Left forelimb (tissue), 1 donor: ENCODE measurements at places on chromosomes 5 and 9.
A peak's percentile ranks its signal among the peaks of the same experiment; 100 is the strongest.

GRCh38 chr5:38319491-38319890 is 61.1 kb downstream of the EGFLAM start:
- DNase-seq = no peak

DNA sequence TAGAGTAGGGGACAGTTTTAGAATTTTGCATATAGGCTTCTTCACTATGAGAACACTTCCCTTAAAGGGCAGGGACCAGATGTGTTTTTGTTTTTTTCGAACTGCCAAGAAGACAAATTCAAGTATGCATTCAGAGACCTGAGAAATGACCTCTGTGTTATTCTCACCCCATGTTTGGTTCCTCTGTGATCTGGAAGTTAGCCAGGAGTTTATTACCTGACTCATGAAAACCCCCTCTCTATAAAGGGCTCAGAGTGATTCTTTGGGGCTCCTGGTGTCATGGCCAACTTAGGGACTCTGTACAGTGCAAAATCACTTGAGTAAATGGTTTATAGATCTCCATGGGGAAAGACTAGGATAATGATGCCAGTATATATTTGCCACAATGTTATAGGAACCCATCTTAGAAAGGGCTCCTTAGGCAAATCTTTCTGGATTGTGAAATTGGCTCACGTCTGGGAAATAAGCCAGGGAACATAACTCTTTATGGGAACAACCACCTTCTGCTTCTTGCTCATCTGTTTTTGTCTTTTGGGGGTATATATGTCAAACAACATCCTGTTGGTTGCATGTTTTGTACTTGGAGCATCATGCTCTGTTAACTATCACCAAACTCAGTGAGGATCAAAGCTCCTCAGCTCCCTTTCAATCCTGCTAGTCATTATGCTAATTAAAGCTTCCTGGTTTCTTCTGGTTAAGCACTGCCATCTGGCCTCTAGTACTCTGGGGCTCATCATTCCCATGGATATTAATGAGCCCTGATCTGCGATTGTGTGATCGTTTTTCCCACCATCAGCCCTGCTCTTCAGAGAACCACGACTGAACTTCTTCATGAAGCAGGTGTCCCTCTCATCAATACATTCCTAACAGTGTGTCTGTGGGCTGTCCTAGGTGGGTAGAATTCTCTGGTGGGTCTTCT is 173.4 kb upstream of the CDH12 start:
- no peak for DNase-seq

GRCh38 chr9:15221746-15222145 is 85.3 kb downstream of the TTC39B start:
- DNase-seq = no peak

GRCh38 chr9:27719711-27720110 is 146.4 kb upstream of the C9orf72 start:
- no peak for DNase-seq

- DNase-seq = no peak
Observed at GRCh38 chr9:96751815-96752214, 26.1 kb downstream of the ZNF510 start.

- no peak for DNase-seq
Observed at GRCh38 chr9:137642118-137642601, 23.4 kb downstream of the EHMT1 start.

- no peak for DNase-seq
Observed at GRCh38 chr9:13388157-13388556, 108.7 kb upstream of the MPDZ start.

- DNase-seq = no peak
Observed at GRCh38 chr5:160363660-160364395, 6.6 kb downstream of the C1QTNF2 start.

- no peak for DNase-seq
Observed at GRCh38 chr5:103424453-103425205, 138.0 kb downstream of the NUDT12 start.

DNA sequence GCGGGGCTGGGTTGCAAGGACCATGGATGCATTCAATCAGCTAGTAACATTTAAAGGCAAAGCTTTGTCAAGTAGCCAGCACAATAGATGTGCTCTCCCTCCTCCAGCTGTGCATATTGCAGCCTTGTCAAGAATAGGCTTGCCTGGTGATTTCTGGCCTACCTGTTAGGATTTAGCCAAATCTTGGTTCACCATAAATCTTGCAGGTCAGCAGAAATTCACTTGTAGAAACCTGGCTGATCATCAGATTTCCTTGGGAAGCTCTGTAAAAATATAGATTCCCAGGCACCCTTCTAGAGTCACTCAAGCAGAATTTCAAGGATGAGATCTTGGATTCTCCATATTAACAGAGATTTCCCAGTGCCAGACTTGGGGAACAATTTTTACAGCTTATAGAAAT is 152.2 kb upstream of the SLC12A2 start:
- DNase-seq = no peak

DNA sequence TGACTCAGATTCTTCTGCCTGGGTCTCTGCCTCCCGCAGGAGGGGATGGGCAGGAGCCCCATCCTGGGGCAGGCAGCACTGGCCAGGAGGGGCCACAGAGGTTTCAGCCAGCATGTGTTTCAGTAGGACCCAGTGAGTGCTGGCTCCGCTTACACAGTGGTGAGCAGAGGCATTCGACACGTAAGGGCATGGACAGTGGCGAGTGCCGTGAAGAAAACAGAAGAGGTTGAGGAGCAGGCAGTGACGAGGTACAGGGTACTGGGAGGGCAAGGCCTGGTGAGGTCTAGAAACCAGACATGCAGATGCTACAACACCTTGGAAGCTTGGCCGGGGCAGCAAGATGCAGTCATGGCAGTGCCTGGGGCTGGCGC is 41.5 kb downstream of the CACNA1B start:
- DNase-seq = no peak

DNA sequence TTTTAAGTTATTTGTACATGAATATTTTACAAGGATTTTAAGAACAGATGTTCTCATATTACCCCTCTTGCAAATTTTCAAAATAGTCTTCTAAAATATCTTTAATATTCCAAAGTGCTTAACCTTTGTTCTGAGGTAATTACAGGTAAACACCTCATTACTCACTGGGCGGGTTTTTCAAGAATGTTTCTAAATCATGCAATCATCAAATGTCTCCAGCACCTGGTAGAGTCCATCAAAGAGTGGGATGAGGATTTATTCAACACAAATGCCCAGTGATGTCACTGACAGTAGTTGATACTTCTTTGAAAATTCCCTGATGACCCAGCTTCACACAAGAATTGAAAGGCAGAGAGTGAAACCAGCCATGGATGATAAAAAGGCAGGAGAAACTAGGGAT is 114.4 kb downstream of the SEC61B start:
- DNase-seq = no peak

GRCh38 chr5:19734776-19735175 is 253.2 kb downstream of the CDH18 start:
- no peak for DNase-seq

GRCh38 chr5:75037106-75037505 is 15.3 kb downstream of the GCNT4 start:
- DNase-seq = no peak

DNA sequence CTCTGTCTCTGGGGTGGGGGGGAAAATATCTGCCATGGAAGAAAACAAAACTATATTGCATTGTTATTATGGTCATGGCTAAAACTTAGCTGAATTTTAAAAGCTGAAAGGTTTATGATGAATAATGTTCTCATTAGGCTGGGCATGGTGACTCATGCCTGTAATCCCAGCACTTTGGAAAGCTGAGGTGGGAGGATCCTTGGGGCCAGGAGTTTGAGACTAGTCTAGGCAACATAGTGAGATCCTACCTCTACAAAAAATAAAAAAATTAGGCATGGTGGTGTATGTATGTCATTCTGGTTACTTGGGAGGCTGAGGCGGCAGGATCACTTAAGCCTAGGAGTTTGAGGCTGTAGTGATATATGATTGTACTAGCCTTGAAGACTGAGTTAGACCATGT is 44.5 kb downstream of the IPO11 start:
- no peak for DNase-seq

DNA sequence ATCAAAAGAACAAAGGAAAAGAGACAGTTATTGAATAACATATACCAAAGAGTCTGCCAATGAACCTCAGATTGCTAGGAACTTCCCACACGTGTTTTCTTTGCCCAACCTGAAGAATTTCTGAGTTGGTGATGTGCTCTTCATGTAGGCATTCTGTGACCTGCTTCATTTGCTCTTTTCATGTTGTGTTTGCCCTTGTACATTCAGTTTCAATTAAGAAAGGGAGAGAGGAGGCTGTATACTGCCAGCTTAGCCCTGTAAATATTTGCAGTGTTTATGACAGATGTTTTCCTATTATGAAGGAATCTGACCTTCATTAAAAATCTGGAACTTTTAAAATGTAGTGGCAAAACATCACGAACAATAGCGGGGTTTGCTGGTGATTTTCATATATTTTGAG is 168.5 kb downstream of the GAS1 start:
- DNase-seq = no peak

GRCh38 chr5:147963948-147964693 is 57.8 kb upstream of the C5orf46 start:
- no peak for DNase-seq

GRCh38 chr5:157855404-157855994 is 3.4 kb downstream of the CLINT1 start:
- DNase-seq = no peak

DNA sequence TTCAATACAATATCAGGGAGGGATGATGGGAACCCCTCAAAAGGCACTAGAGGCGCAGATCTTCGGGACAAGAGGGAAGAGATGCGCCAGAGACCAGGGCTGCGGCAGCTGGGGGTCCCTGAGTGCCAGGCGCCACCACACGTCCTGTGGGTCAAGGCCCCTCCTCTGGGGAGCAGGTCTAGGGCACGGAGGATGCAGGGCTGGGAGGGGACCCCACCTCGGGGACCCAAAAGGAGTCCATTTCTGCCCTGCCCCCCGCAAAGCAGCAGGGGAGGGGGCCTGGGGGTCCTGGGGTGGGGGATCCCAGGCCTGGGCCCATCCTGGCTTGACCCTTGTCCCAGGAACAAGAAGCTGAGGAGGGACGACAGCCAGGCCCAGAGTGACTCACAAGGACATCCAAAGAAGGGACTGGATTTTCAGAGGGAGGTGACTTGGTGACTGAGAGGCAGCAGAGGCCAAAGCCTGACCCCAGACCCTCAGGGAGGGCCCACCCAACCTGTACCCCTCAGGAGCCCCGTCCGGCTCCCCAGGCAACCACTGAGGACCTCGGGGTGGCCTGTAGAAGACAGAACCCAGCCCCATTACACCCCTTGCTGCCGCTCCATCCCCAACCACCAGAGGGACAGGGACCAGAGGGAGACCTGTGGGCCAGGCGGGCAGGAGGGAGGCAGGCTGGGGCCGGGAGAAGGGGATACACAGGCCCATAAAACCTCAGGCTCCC is 54.2 kb downstream of the LRSAM1 start:
- no peak for DNase-seq

DNA sequence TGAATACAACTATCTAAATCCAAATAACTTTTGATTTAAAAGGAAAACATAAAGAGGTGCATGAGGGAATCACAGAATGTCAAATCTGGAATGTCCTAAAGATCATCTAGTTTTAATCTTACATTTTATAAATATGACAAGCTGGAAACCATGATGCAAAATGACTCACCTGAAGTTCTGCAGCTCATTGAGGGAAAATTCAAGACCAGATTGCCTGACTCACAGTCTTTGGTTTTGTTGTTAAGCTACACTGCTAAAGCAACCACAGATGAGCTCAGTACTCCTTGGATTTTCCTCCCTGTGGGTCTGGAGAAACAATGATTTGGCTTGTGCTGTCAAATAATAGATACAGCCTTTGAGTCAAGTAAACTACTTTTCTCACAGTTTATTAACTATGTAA is 19.1 kb upstream of the EDIL3 start:
- DNase-seq = no peak

DNA sequence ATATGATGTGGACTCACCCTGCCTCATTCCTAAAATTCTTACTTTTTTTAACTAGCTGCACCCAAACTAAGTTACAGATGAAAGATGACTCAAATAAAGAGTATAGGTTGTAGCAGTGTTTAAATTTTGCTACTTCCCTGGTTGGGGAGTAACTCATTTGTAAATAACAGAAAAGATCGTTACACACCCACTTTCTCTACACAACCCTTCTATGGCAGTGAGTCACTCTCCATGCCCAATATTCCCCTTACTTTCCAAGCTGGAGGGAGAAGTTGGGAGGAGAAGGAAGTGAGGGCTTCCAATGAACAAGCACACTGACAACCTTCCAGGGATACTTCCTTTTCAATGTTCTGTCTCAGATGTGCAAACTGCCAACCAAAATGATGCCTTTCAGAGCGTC is 1.9 kb downstream of the RASEF start:
- DNase-seq = no peak

- no peak for DNase-seq
Observed at GRCh38 chr5:152271420-152271819, 133.7 kb downstream of the NMUR2 start.

- DNase-seq = no peak
Observed at GRCh38 chr5:56167519-56167918, 65.6 kb downstream of the ANKRD55 start.

GRCh38 chr9:91533382-91533781 is 109.8 kb upstream of the NFIL3 start:
- DNase-seq = no peak

GRCh38 chr5:88660947-88661805 is 221.8 kb downstream of the MEF2C start:
- peak; percentile 85 for DNase-seq

- DNase-seq = no peak
Observed at GRCh38 chr5:127909066-127909465, 174.5 kb upstream of the SLC12A2 start.

GRCh38 chr9:2019723-2020122 is 4.6 kb downstream of the SMARCA2 start:
- DNase-seq = no peak

DNA sequence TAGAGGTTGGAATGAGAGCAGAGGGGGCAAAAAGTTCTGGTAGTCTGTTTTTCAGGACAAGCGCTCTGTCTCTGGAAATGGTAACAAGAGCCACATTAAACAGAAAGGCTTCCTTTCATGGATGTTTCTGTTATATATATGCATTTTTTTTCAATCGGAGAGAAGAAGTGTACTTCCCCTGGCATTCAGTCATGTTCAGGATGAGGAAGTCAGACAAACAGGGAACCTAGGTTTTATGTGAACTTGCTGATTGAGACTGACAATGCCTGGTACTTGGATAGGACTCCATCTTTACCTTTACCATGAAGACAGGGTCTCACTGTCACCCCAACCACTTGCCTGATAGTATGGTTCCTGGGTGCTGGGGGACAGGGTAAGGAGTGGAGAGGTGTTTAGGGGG is 30.1 kb upstream of the ZBED3 start:
- DNase-seq = no peak
